ENCODE measurements at places on chromosomes 16 and 17. TPM values are rescaled to one million over a fixed set of nuclear protein-coding genes. Genes with fewer than 3 reads are reported as not detected.

- H3K36me3 ChIP-seq = no peaks in the 10 kb centered on the region
- no peak for DNase-seq
- no peak overlapping the region for H3K4me3 ChIP-seq
- no peak overlapping the region for H3K27ac ChIP-seq
- no peaks in the 10 kb centered on the region for H3K4me1 ChIP-seq
- H3K27me3 ChIP-seq = no peaks in the 10 kb centered on the region
Measured at GRCh38 chr16:6104428-6104827, 1006.8 kb upstream of the EEF2KMT start.

GRCh38 chr16:17409894-17410293 lies 60.9 kb downstream of the XYLT1 start:
- H3K27ac ChIP-seq = no peak overlapping the region
- H3K4me1 ChIP-seq = peaks cover 6% of the 10 kb centered on the region
- no peak for DNase-seq
- H3K4me3 ChIP-seq = no peak overlapping the region
- no peaks in the 10 kb centered on the region for H3K27me3 ChIP-seq
- H3K36me3 ChIP-seq = no peaks in the 10 kb centered on the region

- peaks cover 61% of the 10 kb centered on the region for H3K27me3 ChIP-seq
- no peaks in the 10 kb centered on the region for H3K36me3 ChIP-seq
- no peak overlapping the region for H3K4me3 ChIP-seq
- H3K4me1 ChIP-seq = peaks cover 7% of the 10 kb centered on the region
Measured at GRCh38 chr16:86565181-86565631, 1.4 kb upstream of the FOXC2 start.

GRCh38 chr16:89410794-89411309 lies 79.5 kb downstream of the ANKRD11 start:
- H3K4me1 ChIP-seq = peaks cover 79% of the 10 kb centered on the region
- H3K4me3 ChIP-seq = no peak overlapping the region
- H3K27ac ChIP-seq = no peak overlapping the region
- peak; percentile 83 for DNase-seq

- no peak overlapping the region for H3K4me3 ChIP-seq
- no peaks in the 10 kb centered on the region for H3K36me3 ChIP-seq
- H3K4me1 ChIP-seq = no peaks in the 10 kb centered on the region
- H3K27ac ChIP-seq = no peak overlapping the region
- DNase-seq = no peak
Measured at GRCh38 chr17:20284570-20285295, 182.6 kb downstream of the LGALS9B start.

DNA sequence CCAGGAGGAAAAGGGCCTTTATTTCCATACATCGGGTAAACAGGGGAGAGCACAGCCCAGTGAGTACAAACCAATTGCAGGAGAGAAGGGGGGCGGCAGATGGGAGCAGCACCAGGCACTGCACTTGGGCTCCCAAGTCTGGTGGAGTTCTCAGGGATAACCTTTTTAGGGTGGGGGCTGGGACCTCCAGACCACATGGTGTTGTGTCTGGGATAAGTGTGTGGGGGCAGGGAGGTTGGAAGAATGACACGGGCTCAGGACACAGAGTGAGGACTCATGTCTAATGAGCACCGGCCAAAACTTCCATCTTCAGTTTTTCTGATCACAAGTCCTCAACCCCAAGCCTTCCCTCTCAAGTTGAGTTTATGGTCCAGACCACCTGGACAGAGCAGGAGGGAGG lies 30.6 kb downstream of the PIPOX start:
- no peak for DNase-seq
- no peaks in the 10 kb centered on the region for H3K27me3 ChIP-seq
- H3K4me1 ChIP-seq = no peaks in the 10 kb centered on the region
- no peaks in the 10 kb centered on the region for H3K36me3 ChIP-seq
- no peak overlapping the region for H3K4me3 ChIP-seq

DNA sequence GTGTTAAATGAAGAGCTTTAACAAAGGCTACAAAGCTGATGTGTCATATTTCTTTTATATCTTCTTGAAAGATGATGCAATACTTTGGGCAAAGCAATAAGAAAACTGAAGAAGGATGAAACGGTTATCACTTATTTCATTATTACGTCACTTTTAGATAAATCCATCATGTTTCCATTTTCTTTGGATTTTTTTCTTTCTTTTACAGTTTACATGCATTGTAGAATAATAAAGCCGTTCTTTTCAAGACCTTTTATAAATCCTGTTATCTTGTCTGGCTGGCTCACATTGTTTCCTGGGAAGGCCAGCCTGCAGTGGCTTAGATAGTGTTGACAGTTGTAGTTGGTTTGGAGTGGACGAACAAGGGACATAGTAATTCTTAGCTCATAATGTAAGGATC lies 28.9 kb downstream of the TANC2 start:
- H3K27me3 ChIP-seq = no peaks in the 10 kb centered on the region
- DNase-seq = no peak
- H3K4me3 ChIP-seq = no peak overlapping the region
- peaks cover 10% of the 10 kb centered on the region for H3K4me1 ChIP-seq
- H3K36me3 ChIP-seq = no peaks in the 10 kb centered on the region
- H3K27ac ChIP-seq = no peak overlapping the region

DNA sequence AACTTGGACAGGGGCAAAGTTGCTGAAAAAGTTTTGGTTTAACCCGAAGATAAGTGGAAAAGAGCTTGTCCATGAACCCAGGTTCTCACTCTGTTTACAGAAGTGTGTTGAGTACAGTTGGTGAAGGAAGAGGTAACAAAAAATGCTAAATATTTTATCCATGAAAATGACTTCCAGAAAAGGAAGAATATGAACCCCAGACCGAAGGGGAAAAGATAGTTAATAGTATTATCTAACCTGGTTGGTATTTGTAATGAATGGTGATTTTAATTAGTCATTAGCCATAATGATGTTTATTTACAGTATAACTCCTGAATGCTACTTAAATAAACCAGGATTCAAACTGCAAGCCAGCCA lies 574 bp upstream of the TMEM106A start:
- DNase-seq = no peak
- H3K4me3 ChIP-seq = peak overlapping the region; percentile 77
- H3K4me1 ChIP-seq = peaks cover 11% of the 10 kb centered on the region

GRCh38 chr16:85940214-85940613 lies 41.3 kb downstream of the IRF8 start:
- no peak overlapping the region for H3K27ac ChIP-seq
- DNase-seq = no peak
- peaks cover 6% of the 10 kb centered on the region for H3K27me3 ChIP-seq
- H3K36me3 ChIP-seq = no peaks in the 10 kb centered on the region
- no peak overlapping the region for H3K4me3 ChIP-seq

DNA sequence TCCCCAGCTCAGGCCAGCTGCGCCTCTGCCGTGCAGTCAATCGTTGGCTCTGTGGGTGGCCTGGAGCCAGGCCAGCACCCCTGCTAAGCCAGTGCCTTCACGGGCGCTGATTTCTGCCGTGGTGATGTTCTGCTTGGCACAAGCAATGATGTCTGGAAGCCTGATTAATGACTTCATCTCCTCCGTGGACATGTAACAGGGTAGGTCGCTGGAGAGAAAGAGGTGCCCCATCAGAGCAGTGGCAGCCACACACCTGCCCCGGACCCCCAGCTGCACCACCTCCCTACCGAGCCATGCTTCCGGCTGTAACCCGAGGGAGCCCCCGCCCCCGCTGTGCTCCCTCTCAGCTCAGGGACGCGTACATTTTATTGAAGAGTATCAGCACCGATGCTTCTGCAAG lies 1.9 kb downstream of the ARL16 start:
- peaks cover 14% of the 10 kb centered on the region for H3K36me3 ChIP-seq
- H3K4me1 ChIP-seq = peaks cover 27% of the 10 kb centered on the region
- H3K4me3 ChIP-seq = no peak overlapping the region
- no peak for DNase-seq
- H3K27ac ChIP-seq = no peak overlapping the region

- no peaks in the 10 kb centered on the region for H3K4me1 ChIP-seq
- no peak overlapping the region for H3K4me3 ChIP-seq
- no peaks in the 10 kb centered on the region for H3K36me3 ChIP-seq
- H3K27me3 ChIP-seq = no peaks in the 10 kb centered on the region
- no peak overlapping the region for H3K27ac ChIP-seq
Measured at GRCh38 chr17:72677108-72677507, 415.4 kb downstream of the SLC39A11 start.

GRCh38 chr17:49191409-49191916 lies 18.9 kb downstream of the GNGT2 start:
- no peaks in the 10 kb centered on the region for H3K36me3 ChIP-seq
- no peak for DNase-seq
- peak overlapping the region; percentile 90 for H3K27ac ChIP-seq
- no peaks in the 10 kb centered on the region for H3K27me3 ChIP-seq
- H3K4me1 ChIP-seq = no peaks in the 10 kb centered on the region

GRCh38 chr17:28693869-28694268 lies 17.8 kb downstream of the PROCA1 start:
- H3K27ac ChIP-seq = no peak overlapping the region
- no peaks in the 10 kb centered on the region for H3K4me1 ChIP-seq
- H3K27me3 ChIP-seq = no peaks in the 10 kb centered on the region

GRCh38 chr17:36001862-36002603 lies 680 bp upstream of the CCL15 start:
- H3K4me1 ChIP-seq = no peaks in the 10 kb centered on the region
- H3K27ac ChIP-seq = no peak overlapping the region
- H3K4me3 ChIP-seq = no peak overlapping the region
- no peaks in the 10 kb centered on the region for H3K36me3 ChIP-seq
- no peaks in the 10 kb centered on the region for H3K27me3 ChIP-seq

DNA sequence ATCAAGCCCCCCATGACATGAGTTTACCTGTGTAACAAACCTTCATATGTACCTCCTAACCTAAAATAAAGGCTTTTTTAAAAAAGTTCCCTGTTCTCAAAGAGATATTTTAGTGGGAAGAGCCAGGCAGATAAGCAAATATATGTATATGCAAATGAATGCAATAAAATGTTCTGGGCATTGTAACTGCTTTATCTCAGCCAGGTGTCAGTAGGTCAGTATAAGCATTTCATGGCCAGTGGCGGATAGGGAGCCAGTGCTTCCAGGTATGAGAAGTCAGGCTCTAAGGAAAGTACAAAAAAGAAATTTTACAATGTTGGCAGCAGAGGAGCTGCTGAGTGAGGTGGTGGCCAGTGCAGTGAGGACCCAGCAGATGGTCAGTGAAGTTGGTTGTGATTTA lies 53.9 kb downstream of the TNRC6C start:
- DNase-seq = no peak
- no peaks in the 10 kb centered on the region for H3K4me1 ChIP-seq
- no peak overlapping the region for H3K27ac ChIP-seq
- peaks cover 28% of the 10 kb centered on the region for H3K36me3 ChIP-seq
- no peak overlapping the region for H3K4me3 ChIP-seq
- H3K27me3 ChIP-seq = no peaks in the 10 kb centered on the region

- peaks cover 20% of the 10 kb centered on the region for H3K36me3 ChIP-seq
- peak overlapping the region; percentile 90 for H3K27ac ChIP-seq
- no peaks in the 10 kb centered on the region for H3K27me3 ChIP-seq
- DNase-seq = no peak
Measured at GRCh38 chr17:7887038-7887481, 1.5 kb upstream of the CHD3 start.

DNA sequence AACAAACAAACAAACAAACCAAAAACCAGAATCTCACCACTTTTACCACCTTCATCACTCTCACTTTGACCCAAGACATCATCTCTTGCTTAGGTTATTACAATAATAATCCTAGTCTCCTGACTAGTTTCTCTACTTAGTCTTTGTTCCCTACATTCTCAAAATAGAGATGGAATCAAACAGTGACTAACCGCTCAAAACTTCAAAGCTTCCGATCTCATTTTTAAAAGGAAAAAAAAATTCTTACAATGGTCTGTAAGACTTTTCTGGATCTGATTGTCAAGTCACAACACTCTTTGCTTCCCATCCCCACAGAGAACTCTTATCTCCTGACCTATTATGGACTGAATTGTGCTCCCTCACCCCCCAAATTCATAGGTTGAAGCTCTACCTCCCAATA lies 60.9 kb downstream of the SPAG9 start:
- no peak overlapping the region for H3K27ac ChIP-seq
- no peak for DNase-seq
- no peak overlapping the region for H3K4me3 ChIP-seq
- H3K36me3 ChIP-seq = no peaks in the 10 kb centered on the region

DNA sequence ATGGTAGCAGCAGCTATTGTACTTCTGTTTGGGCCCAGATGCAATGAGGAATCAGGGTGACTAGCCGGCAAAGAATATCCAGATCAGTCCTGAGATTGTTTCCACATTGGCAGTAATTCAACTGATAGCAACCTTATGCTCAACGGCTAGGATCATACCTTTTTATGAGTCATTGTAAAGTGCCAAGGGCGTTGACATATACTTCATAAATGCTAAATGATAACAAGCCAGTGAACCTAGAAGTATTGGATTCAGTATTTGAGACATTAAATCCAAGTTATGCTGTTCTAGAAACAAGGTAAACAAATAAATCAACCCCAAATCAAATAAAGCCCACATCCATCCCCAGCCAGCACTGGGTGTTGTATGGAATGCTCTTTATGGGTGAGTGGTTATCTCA lies 207.1 kb upstream of the ZFHX3 start:
- H3K4me3 ChIP-seq = no peak overlapping the region
- H3K27me3 ChIP-seq = no peaks in the 10 kb centered on the region
- no peak overlapping the region for H3K27ac ChIP-seq
- H3K36me3 ChIP-seq = no peaks in the 10 kb centered on the region
- no peak for DNase-seq

- peaks cover 12% of the 10 kb centered on the region for H3K36me3 ChIP-seq
- no peak for DNase-seq
- no peak overlapping the region for H3K27ac ChIP-seq
- no peak overlapping the region for H3K4me3 ChIP-seq
Measured at GRCh38 chr17:82786427-82786826, 34.6 kb downstream of the TBCD start.

- peaks cover 18% of the 10 kb centered on the region for H3K4me1 ChIP-seq
- no peaks in the 10 kb centered on the region for H3K27me3 ChIP-seq
Measured at GRCh38 chr17:49515196-49515770, 20.2 kb downstream of the NGFR start.

GRCh38 chr16:11251525-11252481 lies 4.2 kb downstream of the SOCS1 start:
- H3K4me3 ChIP-seq = no peak overlapping the region
- H3K27ac ChIP-seq = no peak overlapping the region
- H3K27me3 ChIP-seq = no peaks in the 10 kb centered on the region
- H3K4me1 ChIP-seq = peaks cover 13% of the 10 kb centered on the region

GRCh38 chr16:4214215-4214621 lies 27.7 kb downstream of the SRL start:
- no peaks in the 10 kb centered on the region for H3K36me3 ChIP-seq
- no peak overlapping the region for H3K27ac ChIP-seq
- peaks cover 11% of the 10 kb centered on the region for H3K4me1 ChIP-seq
- DNase-seq = no peak
- no peak overlapping the region for H3K4me3 ChIP-seq

ULK2 gene
- total RNA-seq = 30.8 TPM

SCGB1C2 gene
- not detected for total RNA-seq

MARVELD3 gene
- total RNA-seq = 6.9 TPM

CDK12 gene
- 53.6 TPM for total RNA-seq

CRYBA1 gene
- total RNA-seq = not detected

HID1 gene
- 33.5 TPM for total RNA-seq

TEX14 gene
- 1.3 TPM for total RNA-seq
